ENCODE measurements at places on chromosomes 12 and 14.

- no peak for DNase-seq
Observed at GRCh38 chr14:90198541-90199060, 57.8 kb upstream of the PSMC1 start.

DNA sequence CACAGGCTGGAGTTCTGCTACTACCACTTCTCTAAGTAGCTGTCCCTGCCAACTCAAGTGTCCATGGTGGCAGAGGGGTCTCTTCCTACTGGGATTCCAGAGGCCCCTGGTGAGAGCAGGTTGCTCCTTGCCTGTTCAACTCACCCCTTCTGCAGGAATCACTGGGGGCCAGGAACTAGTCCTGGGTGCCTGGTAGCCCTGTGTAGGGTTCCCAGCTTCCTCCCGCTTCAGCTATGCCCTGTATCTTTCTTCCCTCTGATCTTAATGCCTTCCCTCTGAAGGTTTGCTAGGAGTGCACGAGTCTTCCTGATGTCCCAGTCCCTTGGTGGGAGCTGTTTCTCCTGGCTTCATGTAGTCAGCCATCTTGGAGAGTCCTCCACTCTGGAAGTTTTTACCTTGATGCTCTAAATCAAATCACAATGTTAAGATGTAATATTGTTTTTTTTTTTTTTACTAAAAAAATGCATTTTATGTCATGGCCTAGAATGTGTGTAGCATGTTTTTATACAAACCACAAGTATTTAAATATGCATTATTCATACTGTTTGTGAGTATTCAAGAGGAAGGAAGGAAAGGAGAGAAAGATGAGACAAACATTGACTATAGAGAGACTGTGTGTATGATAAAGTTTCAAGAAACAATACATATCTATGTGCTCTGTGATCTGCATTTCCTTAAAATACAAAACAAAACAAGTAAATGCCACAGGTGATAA is 54.7 kb downstream of the FRS2 start:
- DNase-seq: no peak

DNA sequence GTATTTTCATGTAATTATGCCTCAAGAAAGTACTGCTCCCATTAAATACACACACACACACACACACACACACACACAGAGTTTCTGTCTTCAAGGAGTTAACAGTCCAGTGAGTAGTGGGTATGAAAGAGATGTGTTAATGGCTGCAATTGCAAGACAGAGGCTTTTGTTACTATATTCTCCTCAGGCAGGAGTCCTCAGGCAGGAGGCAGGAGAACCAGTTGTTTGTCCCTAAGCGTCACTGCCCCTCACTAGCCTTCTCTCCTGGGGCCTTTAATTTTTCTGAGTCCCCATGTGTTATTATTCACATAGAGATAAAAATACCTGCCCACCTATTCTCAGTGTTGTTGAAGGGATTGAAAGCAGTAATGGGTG is 31.2 kb downstream of the DAD1 start:
- no peak for DNase-seq

DNA sequence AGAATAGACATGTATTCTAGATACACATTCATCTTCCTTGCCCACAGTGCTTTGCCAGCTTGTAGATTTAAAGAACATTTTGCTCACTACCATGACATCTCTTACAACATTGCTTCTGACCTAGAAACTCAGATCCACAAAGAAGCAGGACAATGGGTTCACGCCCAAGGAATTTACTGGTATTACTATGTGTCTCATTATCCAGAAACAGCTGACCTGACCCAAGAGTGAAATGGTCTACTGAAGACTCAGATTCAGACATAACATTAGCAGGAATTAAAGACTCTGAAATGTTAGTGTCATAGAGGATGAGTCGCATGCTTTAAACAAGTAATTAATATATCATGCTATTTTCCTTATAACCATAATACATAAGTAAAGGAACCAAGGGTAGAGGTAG is 731.4 kb downstream of the GALC start:
- no peak for DNase-seq

DNA sequence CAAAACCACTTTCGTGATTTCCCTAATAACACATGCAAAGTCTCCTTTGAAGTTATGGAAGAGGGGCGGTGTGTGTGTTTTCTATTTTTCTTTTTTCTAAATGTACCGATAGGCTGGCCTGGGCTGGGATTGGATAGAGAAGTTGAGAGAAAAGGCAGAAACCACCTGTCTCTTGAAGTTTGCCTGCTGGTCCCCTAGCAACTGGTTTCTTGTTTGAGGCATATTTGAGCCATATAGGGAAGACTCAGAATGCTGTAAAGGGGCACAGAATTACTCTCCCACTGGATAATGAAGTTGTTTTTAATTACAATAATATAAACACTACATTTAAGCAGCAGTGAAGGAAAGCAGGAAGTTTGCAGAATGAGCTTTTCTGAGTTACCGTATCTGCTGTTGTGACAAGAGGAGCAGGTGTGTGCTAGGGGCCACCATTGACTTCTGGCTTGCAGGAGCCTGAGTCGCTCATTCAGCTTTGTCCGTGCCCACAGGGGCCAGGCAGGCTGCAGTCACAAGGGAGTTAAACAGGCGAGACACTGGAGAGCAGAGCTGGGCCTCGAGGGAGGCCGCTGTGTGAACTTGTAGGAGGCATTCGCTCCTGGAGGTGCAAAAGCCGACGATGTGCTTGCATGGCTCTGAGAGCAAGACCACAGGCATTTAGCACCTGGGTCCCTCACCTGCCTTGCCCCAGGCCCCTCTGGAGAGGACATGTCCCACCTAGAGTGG is 173.8 kb upstream of the RGS6 start:
- DNase-seq: no peak

DNA sequence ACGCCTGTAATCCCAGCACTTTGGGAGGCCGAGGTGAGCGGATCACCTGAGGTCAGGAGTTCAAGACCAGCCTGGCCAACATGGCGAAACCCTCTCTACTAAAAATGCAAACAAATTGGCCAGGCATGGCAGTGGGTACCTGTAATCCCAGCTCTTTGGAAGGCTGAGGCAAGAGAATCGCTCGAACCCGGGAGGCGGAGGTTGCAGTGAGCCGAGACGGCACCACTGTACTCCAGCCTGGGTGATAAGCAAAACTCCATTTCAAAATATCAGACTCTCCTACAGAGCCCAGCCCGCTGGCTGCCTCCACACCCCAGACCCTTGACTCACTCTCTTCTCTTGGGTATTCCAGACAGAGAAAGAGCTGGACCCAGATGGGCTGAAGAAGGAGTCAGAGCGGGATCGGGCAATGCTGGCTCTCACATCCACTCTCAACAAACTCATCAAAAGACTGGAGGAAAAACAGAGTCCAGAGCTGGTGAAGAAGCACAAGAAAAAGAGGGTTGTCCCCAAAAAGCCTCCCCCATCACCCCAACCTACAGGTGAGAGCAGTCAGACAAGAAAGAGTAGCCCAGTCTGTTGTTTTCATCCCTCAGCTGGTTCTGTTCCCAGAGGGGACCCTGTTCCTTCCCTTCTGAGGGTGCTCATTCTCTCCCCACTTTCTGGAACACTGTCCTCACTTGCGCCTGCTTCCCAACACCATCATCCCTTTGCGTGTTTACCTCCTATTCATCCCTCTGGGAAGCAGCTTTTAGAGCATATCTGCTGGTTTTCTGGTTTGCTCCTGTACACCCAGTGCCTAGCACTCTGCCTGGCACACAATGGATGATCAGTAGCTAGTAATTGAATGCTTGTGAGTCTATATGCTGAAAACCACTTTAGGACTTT is 19.7 kb downstream of the AGAP2 start:
- no peak for DNase-seq

- DNase-seq: no peak
Observed at GRCh38 chr12:113647048-113647447, 175.4 kb upstream of the LHX5 start.

DNA sequence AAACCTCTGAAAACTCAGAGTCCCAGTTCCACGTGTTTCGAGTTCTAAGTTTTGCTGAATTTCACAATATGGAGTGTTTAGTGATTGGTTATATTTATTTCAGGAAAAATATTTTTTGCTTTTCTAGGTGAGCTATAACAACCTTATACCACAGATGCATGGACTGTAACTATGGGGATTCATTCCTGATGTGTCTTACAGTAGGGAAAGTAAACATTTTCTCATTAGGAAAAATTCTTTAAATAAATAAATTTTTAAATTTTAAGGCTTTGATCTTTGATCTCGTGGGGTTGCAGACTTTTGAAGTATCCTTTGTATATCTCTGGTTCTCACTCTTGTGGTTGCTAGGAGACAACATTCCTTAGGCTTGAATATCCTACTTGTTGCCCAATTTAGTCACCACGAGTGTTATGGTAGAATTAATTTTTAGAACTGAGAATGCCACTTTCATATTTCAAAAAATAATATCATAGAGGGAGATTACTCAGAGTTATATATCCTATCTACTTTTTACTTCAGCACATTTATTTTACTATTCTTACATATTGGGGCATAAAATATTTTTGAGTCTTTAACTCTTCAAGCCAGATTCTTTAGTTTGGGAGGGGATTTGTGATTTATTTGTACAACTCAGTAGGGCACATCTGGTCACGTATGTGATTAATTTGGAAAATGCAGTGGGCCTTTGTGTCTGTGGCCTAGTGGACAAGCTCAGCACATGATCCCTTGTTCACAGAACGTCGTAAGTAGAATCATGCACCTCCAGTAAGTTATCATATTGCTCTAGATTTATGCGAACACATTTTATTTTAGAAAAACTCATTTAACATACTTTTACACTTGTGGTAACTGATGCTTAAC is 224.0 kb downstream of the TTC6 start:
- no peak for DNase-seq

DNA sequence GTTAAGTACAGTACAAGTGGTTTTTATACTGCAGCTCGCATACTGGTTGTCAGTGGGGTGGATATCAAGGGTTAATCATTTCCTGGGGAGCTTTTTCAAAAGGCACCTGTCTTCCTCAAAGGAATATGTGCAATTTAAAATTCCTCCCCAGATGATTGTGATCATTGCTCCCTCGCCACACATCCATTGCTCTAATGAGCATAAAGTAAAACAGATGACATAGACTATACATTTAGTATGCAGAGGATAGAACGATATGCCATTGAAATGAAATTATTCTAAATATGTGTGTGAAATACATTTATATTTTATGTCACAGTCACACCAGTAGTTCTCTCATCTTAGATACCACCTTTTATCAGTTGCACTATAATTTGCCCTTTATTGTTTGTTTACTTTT is 36.4 kb upstream of the KCNMB4 start:
- no peak for DNase-seq

- no peak for DNase-seq
Observed at GRCh38 chr12:32379213-32379612, 20.1 kb upstream of the FGD4 start.

GRCh38 chr14:91356181-91356763 is 61.3 kb downstream of the CCDC88C start:
- DNase-seq: no peak

- no peak for DNase-seq
Observed at GRCh38 chr12:92496790-92497189, 206.0 kb upstream of the PLEKHG7 start.

DNA sequence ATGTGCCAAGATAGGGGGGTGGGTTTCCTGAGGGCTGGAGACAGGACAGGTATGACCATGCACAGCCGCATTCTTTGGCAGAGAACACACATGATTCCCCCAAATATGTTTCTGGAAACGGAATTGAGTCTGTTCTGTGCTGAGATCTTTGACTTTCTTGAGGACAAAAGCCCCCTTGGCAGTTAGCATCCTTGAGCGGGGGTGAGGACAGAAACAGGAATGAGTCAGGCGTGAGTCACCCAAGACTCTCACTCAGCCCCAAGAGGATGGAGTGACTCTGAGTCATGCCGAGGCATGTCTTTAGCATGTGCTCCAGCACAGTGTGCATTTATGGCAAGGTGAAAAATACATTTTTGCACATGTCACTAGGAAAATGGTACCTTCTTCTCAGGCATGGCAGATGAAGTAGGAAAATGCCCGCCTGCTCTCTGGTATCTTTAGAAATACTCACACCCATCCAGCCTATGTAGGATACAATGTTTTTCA is 52.1 kb downstream of the DAD1 start:
- DNase-seq: peak; percentile 82

Measured in activated CD4-positive, alpha-beta T cell treated with anti-CD3 and anti-CD28 coated beads for 24 hours (primary cell).